ENCODE measurements at places on chromosomes 2 and 18. TPM values are rescaled to one million over a fixed set of nuclear protein-coding genes. Genes with fewer than 3 reads are reported as not detected.

Gene BCL11A
- total RNA-seq, result under 0.01 TPM

Gene CENPO
- 18.5 TPM for total RNA-seq

Gene REG3G
- not detected for total RNA-seq

Gene TUBA4B
- total RNA-seq, result not detected

Gene SIX3
- not detected for total RNA-seq

Gene HOXD13
- total RNA-seq, result 0.53 TPM

Gene CFAP221
- under 0.01 TPM for total RNA-seq
